Endothelial cell of umbilical vein (primary cell): ENCODE measurements at places on chromosomes 3 and 15. TPM values are rescaled to one million over a fixed set of nuclear protein-coding genes. Genes with fewer than 3 reads are reported as not detected.

DNA sequence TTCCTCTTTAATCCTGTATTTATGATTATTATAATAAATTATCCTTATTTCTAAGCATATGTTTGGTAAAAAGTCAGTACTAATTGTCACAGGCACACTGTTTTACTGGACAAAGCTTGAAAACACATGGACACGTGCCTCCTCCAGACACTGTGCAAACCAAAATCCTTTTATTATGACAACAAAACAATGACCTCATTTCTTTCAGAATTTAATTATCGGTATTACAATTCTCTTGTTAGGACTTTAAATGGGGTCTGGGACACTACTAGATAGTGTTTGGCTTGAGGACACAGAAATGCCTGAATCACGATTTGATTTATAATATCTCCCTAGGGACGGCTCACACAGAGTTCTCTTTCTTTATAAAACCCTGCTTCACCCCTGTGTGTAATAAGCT is 107.3 kb upstream of the IGSF10 start:
- DNase-seq: no peak

DNA sequence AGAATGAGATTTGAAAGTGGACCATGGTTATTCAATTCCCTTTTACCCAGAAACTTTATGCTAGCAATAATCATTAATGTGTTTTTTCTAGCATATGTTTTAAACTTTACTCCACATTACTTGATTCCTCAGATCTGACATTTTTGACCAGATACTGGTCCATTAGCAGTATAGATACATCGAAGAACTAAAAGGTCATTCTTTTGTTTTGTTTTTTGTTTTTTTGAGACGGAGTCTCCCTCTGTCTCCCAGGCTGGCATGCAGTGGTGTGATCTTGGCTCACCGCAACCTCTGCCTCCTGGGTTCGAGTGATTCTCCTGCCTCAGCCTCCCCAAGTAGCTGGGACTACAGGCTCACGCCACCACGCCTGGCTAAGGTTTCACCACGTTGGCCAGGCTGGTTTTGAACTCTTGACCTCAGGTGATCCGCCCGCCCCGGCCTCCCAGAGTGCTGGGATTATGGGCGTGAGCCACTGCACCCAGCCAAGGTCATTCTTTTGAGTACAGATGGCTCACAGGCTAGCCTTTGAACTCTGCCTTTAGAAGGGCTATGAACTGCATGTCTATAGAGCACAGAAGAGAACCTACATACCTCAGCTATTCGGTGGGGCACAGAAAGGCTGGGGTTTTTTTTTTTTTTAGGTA is 28.6 kb downstream of the CHP1 start:
- no peak for DNase-seq

DNA sequence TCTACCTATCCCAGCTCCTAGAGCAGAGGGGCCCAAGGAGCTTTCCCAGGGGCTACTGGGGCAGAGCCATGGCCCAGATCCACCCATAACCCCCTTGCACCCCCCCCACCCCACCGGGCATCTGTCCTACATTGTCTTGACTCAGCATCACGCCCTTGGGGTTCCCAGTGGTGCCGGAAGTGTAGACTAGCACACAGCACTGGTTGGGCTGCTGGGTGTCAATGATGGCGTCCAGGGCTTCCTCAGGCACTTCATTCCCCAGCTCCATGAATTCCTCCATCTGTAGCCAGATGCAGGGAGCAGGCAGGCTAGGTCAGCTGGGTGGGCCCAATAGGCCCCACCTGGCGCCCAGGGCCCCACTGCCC is 33.2 kb downstream of the IDH3A start:
- no peak for DNase-seq

GRCh38 chr15:79897380-79897678 is 515 bp upstream of the MTHFS start:
- peak; percentile 40 for DNase-seq

- no peak for DNase-seq
Observed at GRCh38 chr15:69472562-69472961, 19.9 kb downstream of the RPLP1 start.

GRCh38 chr3:65532215-65532614 is 506.5 kb downstream of the MAGI1 start:
- no peak for DNase-seq

- no peak for DNase-seq
Observed at GRCh38 chr3:40340541-40341170, 31.1 kb downstream of the EIF1B start.

GRCh38 chr3:162287600-162287999 is 791.0 kb downstream of the OTOL1 start:
- DNase-seq: no peak

DNA sequence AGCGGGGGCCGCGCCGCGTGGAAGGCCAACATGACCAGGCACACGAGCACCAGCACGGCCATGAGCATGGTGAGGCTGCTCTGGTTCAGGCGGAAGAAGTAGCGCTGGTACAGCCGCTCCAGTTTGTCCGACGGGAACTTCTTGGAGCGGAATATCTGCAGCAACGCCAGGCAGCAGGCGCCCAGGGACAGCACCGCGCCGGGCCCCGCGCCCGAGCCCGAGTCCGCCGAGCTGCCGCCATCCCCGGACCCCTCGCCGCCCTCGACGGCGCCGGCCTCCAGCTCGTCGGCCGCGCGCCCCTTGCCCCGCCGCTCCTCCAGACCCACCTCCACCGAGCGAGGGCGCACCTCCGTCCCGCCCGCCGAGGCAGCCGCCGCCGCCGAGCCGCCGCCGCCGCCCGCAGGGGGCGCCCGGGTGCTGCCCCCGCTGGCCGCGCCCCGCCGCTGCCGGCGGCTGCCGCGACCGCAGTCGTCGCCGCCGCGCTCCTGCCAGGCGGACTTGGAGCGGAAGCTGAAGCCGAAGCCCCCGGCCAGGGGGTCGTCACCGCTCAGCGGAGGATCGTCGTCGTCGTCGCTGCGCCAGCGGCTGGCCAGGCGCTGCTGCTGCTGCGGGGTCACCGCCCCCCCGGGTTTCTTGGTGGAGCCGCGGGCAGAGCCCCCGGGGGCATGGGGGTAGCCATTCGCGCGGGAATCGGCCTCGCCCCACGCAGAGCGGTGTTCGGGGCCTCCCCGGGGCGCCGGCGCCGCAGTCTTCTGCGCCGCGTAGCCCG is 957 bp downstream of the ADCY5 start:
- no peak for DNase-seq

DNA sequence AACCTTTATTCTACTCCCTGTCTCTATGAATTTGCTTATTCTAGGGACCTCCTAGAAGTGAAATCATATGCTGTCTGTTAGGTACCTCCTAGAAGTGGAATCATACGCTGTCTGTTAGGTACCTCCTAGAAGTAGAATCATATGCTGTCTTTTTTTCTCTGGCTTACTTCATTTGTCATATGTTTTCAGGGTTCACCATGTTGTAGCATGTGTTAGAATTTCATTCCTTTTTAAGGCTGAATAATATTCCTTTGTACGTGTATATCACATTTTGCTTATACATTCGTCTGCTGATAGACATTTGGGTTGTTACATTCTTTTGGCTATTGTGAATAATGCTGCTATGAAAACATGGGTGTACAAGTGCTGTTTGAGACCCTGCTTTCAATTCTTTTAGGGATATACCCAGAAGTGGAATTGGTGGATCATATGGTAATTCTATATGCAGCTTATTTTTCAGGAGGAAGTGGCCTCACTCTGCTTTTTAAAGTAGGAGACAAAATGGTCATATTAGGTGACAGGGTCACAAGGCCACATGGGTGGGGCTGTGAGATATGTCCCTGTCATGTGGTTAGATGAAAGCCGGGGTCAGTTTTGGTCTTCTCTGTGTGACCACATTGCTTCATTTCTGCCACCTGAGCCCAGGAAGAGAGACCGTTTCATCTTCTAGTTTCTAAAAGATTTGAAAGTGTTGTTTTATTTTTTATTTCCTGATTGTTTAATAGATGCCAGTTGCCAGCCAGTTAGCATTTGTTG is 76.7 kb downstream of the FLNB start:
- DNase-seq: no peak

GRCh38 chr15:48388016-48388851 is 57.0 kb downstream of the DUT start:
- DNase-seq: no peak

GRCh38 chr3:146818301-146818700 is 213.2 kb upstream of the PLSCR5 start:
- DNase-seq: no peak

- no peak for DNase-seq
Observed at GRCh38 chr3:192042116-192042515, 581.2 kb downstream of the PYDC2 start.

GRCh38 chr3:32104492-32104891 is 1.9 kb upstream of the GPD1L start:
- DNase-seq: peak; percentile 9

DNA sequence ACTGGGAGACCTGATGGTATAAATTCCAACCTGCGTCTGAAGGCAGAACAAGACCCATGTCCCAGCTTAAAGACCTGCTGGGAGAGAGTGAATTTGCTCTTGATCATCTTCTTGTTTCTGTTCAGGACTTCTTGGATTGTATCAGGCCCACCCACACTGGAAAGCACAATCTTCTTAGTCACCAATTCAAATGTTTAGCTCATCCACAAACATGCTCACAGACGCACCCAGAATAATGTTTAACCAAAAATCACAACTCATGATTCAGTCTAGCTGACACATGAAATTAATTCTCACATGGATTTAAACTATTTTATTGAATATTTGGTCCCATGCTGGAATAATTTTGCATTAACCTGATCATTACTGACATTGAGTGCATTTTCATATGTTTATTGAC is 37.8 kb upstream of the GOLGA6L2 start:
- DNase-seq: no peak

DNA sequence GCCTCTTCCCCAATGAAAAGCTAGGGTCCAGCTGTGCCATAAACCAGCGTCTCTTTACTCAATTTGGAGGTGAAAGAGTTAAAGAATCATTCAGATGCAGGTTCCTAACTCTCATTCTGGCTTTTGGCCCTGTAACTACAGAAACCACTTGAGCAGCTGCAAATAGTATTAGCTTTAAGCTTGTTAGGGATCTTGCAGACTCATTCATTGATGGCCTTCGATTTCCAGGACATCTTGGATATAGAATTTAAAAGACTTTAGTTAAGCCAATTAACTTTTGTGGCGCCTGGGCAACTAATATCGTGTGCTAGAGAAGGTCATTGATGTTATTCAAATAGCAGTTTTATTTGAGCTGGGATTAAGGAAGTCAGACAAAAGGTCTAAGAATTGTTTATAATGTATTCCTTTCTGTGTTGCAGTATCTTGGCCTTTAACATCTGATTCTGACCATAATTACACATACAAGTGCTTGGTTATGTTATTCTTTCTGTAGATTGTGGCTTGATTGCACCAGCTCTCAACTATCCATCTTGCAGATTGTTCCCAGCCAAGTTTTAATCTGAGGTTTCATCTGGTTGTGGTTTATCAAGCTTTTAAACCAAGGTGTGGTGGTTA is 185.3 kb downstream of the CACNA2D3 start:
- DNase-seq: no peak

DNA sequence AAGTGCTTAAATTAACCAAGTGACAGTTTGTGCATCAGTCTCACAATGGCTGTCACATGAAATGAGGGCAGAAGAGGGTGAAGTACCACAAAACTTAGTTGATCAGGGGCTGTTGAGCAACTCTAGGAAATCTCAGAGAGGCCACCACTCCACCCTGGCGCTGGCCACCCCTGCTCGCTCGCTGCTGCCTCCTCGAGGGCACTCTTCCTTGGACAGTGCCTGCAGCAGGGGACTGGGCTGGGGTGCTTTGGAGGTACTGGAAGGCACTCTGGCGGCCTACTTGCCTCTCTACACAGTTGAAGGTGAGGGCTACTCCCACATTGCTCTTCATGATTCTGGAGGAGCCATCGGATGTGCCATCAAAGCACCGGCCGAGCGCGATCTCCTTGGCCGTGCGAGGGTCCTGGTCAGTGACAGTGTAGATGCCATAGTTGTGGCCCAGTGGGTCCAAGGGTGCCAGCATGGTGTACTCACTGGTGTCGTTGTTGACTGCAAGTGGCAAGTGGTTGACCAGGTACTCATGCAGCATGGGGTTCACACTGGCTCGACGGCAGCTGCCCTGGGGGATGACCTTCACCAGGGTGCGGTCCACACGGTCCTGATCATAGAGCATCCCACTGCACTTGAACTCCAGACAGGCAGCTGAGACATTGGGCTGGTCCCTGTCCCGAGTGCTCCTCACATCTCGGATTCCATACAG is 11.6 kb upstream of the CLPX start:
- DNase-seq: no peak

DNA sequence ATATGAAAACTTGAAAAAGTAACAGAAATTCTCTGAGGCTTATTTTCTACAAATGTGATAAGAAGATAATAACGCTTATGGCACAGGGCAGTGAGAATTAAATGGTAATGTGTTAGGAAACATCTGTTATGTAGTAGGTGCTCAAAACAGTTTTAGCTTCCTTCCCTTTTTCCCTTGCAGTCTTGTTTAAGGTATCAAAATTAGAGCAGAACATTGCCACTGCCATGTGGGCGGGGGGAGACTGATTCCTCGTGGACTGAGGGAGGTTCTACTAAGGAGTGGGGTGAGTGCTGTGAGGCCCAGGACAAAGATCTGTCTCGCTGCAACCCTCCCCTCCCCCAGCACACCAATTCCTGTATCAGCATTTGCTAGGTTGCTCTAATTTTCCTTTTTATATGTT is 702.4 kb downstream of the TUSC7 start:
- DNase-seq: no peak

DNA sequence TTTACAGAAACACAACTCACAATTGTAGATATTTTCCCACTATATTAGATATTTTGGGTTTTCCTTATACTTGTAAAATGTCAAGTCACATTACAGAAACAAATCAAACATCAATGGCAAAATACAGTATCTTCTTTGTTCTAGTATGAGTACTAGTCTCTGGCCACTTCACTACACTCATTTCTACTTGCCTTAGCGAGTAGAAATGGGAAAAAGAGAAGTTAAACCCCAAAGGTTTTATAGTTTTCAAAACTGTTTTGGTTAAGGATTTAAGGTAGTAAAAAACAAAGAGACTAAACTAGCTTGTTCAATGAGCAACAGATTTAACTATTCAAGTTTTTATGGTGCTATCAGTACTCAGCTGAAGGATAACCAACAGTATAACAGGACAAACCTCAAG is 81.7 kb downstream of the BTD start:
- DNase-seq: no peak

- DNase-seq: no peak
Observed at GRCh38 chr3:40211579-40211978, 97.9 kb upstream of the EIF1B start.

DNA sequence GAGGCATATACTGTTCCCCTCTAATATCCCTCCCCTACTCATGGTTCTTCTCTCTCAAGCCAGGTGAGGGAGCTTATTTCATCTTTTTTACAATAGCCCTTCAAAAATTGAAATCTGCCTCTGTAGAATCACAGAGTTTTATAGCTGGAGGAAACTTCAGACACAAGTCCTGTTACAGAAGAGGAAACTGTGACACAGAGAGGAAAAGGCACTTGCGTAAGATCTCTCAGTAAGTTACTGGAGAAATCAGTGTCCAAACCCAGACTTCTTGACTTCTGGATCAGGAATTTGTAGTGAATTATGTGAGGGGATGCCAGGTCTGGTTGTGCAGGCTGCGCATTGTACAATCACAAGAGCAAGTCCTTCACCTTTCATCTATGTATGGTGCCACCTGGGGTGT is 4.6 kb downstream of the FGD5 start:
- peak; percentile 60 for DNase-seq

GAP43 gene
- total RNA-seq: not detected in 2 replicates

ENTPD3 gene
- total RNA-seq: not detected in 2 replicates

CACNA2D2 gene
- not detected in 2 replicates for total RNA-seq

FAM3D gene
- total RNA-seq: not detected in 2 replicates

ZDHHC23 gene
- total RNA-seq: 1.9 and 3.2 TPM in 2 replicates

MINAR1 gene
- 0.93 and 1.3 TPM in 2 replicates for total RNA-seq

LINGO1 gene
- 0.32 and 0.33 TPM in 2 replicates for total RNA-seq

SUCNR1 gene
- not detected in 2 replicates for total RNA-seq

IRAK2 gene
- total RNA-seq: 10.0 and 11.1 TPM in 2 replicates

LRRN1 gene
- total RNA-seq: not detected in 2 replicates

RBM15B gene
- 38.3 and 39.1 TPM in 2 replicates for total RNA-seq

KBTBD13 gene
- total RNA-seq: not detected in 2 replicates

ITPKA gene
- 0.18 and 0.66 TPM in 2 replicates for total RNA-seq
